ENCODE measurements at places on chromosomes 6 and 20.

- DNase-seq = no peak
Measured at GRCh38 chr20:3674995-3675900, 6.6 kb downstream of the ADAM33 start.

DNA sequence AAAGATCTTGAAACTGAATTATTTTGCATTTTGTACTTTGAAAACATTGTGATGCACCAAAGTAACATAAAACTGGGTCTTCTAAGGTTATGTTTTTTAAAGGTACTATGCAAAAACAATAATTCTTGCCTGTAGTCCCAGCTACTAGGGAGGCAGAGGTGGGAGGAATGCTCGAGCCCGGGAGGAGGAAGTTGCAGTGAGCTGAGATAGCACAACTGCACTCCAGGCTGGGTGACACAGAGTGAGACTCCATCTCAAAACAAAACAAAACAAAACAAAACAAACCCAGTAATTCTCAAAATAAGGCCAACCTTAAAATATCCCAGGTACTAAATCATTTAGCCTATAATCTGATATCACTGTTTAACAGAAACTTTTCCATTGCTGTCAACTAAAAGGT is 269.6 kb downstream of the KHDC1L start:
- no peak for DNase-seq

GRCh38 chr6:25423358-25423757 is 144.2 kb downstream of the CARMIL1 start:
- no peak for DNase-seq

DNA sequence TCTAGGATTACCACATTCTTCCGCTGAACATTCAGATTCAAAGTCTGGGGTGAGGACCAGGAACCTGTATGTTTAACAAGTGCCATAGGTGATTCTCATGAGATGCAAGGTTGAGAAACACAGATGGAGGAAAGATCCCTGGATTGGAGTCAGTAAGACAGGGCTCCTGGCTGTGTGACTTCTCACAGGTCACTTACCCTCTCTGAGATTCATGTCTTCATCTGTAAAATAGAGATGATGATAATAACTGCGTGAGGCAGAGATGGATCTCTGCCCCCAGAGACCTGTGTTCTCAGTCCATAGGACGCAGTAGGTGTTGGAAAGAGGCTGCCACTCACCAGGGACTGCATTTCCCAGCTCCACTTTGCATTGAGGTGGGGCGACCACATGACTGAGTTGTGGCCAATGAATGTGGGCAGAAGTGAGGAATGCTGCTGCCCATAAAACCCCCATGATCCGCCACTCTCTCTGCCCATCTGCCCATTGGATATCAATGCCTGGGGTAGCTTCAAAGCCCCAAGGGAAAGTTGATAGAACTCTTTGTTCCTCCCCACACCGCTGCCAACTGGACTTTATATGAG is 13.6 kb upstream of the GDAP1L1 start:
- no peak for DNase-seq

- DNase-seq = no peak
Measured at GRCh38 chr6:104702126-104702841, 157.4 kb downstream of the HACE1 start.

- DNase-seq = no peak
Measured at GRCh38 chr6:155260686-155261085, 3.1 kb upstream of the CLDN20 start.

DNA sequence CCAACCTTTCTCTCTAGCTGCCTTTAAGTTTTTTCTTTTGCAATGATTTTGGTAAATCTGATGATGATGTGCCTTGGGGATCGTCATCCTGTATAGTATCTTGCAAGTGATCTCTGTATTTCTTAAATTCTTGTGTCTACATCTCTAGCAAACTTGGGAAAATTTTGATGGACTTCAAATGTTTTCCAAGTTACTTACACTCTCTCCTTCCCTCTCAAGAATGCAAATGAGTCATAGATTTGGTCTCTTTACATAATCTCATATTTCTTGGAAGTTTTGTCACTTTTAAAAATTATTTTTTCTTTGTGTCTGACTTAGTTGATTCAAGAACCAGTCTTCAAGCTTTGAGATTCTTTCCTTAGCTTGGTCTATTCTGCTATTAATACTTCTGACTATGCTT is 176.4 kb downstream of the TBC1D32 start:
- DNase-seq = no peak

DNA sequence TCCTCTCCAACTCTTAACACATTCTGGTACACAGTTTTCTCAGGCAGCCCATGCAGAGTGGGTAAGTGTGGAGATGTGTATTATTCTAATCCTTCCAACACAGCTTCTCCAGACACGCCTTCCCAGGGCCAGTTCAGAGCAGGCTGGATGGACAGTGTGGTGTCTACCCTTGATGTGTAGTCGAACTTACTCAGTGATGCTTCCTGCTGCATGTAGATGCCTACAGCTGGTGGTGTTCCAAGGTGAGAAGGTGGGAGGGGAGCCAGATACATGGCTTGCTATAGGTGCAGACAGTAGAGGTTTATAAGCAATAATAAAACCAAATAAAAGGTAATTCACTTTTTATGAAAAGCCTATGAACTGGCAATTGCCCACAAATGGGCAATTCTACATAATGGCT is 104.0 kb downstream of the QRSL1 start:
- no peak for DNase-seq

DNA sequence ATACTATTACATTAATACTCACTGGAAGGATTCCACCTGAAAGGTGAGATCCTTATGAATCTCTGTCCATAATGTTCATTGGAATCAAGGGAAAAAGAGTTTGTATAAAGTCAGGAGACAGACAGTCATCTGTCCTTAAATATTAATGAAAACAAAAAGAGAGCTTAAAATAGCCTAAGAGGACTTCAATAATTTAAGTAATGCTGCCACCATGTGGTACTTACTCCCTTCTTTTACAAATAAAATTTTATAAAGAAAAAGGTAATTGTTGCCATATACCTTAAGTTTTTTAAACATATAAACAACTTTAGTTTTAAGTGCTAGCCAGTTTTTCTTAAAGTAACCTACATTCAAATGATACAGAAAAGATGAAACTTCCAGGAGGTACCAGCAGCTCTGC is 5.1 kb downstream of the BLOC1S5 start:
- peak; percentile 23 for DNase-seq

GRCh38 chr6:41546866-41547798 is 951 bp downstream of the FOXP4 start:
- DNase-seq = no peak

- DNase-seq = no peak
Measured at GRCh38 chr6:166565084-166565967, 21.2 kb downstream of the RAMACL start.

DNA sequence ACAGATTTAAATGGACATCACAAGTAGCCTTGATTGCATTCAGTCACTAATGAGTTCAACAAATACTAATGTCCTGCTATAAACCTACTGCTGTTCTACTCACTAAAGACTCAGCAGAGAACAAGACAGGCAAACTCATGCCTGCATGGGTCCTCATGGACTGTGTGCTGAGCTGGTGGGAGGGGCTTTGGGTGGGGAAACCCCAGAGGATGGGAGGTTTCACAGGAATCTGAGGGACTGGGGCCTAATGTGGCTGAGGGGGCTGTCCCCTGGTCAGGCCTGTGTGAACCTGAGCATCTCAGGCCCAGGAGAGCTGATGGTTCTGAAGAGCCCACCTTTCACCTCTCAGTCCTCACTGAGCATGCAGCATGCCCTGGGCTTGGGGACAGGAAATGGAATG is 1.4 kb downstream of the CST8 start:
- DNase-seq = no peak

DNA sequence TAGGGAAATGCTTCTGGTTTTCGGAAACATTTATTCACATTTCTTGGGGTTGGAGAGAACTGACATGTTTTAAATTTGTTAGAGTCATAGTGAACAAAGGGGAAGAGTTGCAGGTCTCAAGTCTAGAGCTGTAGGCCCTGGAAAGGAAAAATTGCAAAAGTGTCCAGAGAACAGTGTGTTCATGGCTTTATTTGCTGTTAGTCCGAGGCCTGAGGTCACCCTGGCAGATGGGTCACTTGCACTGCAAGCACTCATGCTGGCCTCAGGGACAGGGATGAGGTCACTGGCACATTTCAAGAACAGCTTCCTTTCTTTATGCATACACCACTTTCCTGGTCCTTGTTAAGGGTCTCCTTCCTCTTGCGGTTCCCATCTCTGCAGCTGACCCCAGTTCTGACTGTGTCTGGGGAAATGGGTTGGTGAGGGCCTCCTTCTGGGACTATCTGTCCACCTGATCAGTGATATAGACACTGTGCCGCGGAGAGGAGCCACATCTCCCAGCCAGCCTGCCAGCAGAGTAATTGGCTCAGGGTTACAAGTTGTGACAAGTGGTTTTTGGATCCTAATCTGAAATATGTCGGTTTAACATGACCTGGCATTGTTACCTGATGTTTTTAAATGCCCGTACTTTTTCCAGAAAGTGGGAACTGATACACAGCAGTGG is 194.0 kb downstream of the EYA4 start:
- DNase-seq = no peak

DNA sequence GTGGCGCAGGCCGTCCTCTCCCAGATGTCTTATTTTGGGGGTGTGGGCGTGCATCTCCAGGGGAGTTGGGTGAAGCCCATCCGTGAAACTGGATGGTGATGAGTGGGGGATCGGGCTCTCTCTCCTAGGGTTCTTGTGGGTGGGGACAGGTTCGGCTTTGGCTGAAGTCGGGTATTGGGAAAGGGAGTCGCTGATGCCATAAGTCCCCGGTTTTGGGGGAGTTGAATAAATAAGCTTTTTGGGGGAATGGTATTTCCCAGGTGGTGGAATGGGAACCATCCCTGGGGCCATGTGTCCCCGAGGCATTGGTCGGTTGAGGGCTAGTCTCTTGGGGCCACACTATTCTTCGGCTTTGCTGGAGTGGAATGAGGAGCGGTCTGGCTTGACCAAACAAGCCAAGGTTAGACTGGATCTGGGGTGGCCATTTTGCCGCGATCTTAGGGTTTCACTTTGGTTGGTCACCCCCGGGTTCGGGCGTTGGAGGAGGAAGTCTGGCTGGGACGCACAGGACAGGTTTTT is 481 bp downstream of the ZNF133 start:
- DNase-seq = peak; percentile 24

- DNase-seq = no peak
Measured at GRCh38 chr6:137001299-137001976, 43.3 kb downstream of the IL20RA start.

GRCh38 chr20:21516861-21517565 is 3.1 kb upstream of the NKX2-2 start:
- no peak for DNase-seq

DNA sequence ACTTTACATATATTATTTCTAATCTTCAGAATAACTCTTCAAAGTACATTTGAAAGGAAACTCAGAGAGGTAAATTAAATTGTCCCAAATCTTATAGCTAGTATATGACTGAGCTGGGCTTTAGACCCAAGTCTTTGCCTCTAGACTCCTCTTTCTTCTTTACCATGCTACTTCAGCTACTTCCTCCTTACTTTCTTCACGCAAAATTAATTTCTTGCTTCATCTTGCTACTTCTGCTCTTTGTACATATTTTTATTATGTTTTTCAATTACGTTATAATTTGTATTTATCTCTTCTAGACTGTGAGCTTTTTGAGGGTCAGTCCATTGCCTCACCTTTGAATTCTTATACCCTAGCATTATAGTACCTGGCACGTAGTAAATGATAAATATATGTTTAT is 5.3 kb downstream of the TMEM170B start:
- no peak for DNase-seq

GRCh38 chr6:33894438-33894837 is 90.6 kb upstream of the MLN start:
- DNase-seq = no peak

DNA sequence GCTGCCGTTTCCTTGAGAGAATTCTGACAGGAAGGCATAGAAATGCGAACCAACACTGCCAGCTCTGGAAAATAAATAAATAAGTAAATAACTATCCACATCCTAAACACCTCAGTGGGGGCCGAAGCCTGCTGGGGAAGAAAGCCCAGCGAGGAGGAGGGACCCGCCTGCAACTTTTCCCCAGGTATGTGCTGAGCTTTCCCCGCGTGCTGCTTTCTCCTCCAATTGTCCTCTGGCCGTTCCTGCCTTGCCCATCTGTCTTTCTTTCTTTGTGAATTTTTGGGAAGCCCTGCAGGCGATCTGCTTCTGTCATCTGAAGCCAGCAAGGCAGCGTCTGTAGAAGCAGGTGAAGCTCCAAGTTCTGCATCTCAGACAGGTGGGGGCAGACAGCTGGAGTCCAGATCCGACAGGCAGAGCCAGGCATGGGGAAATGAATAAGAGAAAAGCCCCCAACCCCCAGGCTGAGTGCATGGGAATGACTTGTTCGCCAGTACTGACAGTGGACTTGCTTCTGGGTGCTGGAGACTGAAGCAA is 49.2 kb upstream of the IL17A start:
- DNase-seq = no peak

GRCh38 chr6:80579391-80580023 is 473.0 kb downstream of the BCKDHB start:
- no peak for DNase-seq

GRCh38 chr20:52311209-52311794 is 119.7 kb upstream of the ZFP64 start:
- DNase-seq = no peak

DNA sequence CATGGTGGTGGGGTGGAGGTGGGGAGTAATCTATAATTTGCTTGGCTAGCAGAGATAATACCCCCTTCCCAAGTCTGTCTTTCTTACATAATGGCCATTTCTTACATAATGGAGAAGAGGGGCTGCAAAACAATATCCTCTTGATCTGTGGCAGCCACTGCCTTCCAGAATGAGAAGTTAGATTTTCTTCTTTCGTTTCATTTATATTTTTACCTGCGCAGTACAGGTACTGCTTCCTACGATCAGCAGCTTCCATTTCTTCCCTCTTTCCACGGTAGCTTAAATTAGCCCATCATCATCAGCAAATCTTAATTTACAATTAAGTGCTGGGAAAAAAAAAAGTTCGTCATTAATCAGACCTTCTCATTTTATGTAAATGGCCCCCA is 30.2 kb downstream of the GNAS start:
- DNase-seq = no peak

DNA sequence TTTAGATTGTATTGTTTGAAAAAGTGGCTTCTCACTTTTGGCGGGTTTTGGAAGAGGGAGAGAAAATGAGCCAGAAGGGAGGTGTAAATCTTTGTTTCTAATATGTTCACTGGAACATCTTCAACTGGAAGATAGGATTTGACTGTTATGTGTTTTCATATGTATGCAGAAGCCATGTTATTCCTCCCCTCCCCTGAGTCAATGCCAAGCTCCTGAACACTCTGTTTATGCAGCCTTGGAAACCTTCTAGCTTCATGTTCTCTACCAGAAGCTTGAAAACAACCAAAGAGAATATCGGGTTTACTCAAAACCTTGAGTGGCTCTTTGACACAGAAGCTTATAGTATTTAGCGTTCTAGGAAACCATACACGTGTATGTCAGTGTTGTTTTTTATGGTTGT is 279.1 kb downstream of the PRL start:
- no peak for DNase-seq

GRCh38 chr6:146361128-146361924 is 182.3 kb upstream of the RAB32 start:
- peak; percentile 44 for DNase-seq

DNA sequence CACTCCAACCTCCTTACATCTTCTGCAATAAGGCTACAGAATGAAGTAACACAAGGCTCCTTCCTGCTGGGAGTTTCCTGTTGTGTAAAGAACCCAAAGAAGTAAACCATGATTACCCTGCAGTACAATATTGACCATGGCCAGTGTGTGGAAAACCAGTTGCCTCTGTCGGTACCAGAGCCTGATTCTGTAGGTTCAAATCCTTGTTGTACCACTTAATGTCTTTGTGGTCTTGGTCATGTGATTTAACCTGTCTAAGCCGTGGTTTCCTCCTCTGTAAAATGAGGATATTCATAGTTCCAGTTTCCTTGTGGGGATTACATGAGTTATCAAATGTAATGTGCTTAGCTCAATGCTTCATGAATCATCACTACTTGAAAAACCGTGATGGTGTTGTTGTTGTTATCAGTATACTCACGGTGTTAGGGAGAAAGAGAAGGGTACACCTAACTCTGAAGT is 60.3 kb upstream of the PRELID3B start:
- no peak for DNase-seq
